ENCODE measurements at places on chromosomes 6 and 20.

GRCh38 chr6:151413372-151414145 is 22.2 kb upstream of the ZBTB2 start:
- no peak for DNase-seq

DNA sequence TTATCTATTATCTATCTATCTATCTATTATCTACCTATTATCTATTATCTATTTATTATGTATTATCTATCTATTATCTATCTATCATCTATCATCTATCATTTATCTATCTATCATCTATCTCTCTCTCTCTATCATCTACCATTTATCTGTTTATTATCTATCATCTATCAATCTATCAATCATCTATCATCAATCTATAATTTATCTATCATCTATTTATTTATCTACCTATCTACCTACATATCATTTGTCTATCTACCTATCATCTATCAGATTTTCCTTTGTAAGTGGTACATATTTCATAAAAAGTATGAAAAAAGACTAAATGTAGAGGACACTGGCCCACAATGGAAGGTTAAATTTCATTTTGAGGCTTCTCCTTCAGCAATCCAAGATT is 212.1 kb upstream of the EXOC2 start:
- no peak for DNase-seq

DNA sequence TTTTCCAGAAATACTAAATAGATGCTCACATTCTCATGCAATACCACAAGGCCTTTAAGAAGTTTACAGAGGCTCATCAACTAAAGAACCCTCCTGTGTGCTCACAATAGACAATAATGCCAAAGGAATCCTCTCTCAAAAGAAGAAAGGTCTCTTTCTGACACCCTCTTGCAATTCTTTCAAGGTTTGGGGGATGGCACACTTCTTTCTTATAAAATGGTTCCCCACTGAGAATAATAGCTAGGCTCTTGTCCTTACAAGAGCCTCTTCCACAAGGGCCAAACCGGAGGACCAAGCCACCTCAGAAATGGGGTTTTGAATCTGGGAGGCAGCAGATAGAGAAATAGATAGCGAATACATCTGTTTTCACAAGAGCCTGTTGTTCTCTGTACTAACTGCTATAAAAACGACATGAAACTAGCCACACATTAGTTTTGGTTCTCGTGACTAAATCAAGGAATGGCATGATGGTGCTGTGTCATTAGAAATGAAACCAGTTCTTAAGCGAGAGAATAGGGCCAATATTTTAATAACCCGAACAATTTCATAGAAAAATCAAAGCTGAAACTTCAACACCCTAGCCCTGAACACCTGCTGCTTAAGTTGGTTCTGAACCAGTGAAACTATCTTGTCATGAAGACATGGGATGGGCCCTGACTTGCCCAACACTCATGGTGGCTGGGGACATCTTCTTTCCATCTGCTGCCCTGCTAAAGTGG is 81.1 kb downstream of the PRDM1 start:
- no peak for DNase-seq

- DNase-seq: no peak
Measured at GRCh38 chr6:43761666-43762409, 8.2 kb upstream of the VEGFA start.

- no peak for DNase-seq
Measured at GRCh38 chr6:169830876-169831275, 79.5 kb downstream of the ERMARD start.

DNA sequence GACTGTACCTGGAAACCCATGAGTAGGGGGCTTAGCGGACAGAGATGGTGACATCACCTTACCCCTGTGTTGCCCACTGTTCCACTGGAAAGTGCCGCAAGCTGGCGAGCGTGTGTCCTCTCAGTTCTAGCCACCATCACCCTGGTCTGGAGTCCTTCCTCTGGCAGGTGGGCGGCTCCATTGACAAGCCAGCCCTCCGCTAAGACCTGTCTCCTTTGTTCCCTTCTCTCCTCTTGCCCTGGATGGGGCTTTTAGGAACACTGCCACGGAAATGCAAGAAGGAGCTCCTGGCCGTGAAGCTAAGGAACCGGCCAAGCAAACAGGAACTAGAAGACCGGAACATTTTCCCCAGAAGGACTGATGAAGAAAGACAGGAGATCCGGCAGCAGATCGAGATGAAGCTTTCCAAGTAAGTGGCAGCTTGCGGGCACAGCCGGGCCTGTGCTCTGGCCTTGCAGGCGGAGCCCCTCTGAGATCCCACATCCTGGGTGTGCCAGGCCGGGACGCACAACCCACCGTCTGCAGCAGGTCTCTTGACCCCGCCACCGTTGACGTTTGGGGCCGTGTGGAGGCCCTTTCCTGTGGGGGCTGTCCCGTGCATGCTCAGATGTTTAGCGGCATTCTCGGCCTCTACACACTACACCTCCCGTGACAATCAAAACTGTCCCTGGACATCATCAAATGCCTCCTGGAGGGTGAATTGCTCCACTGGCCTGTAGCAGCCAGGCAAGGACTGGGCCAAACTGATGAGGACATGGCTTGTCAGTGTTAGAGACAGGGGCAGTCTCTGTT is 127.5 kb downstream of the SYCP2 start:
- DNase-seq: no peak

DNA sequence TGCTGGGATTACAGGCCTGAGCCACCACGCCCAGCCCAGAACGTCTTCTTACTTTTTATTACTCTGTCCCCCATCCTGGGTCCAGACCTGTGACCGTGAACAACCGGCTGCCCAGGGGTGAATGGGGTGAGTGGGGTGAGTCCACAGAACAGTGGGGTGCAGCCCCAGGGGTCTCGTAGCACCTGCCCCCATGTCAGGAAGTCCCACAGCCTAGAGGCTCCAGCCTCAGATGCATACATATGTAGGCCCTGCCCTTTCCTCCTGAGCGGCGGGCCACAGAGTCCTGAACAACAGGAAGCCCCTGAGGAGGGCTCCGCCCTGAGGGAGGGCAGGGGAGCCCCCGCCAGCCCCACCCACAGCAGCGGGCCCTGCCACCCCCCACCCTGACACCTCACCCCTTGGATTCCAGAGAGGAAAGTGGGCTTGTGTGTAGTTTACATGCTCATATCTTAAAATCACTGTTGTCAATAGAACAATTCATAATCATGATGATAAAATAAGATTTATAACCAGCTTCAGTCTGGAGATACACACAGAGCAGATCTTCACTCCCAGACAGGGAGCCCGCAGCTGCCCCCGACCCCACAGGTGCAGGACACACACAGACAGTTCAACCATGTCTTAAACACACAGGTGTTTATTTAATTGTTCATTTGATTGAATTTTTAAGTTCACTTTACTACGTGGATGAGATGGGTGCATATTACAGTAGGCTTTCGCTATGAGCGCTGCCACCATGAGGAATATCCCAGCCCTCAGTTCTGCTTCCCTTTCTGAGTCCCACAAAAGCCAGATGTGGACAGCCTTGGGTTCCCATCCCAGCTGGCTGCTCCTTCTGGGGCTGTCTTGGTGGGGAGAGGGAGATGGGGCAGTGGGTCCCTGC is 12.4 kb upstream of the GMEB2 start:
- DNase-seq: no peak

DNA sequence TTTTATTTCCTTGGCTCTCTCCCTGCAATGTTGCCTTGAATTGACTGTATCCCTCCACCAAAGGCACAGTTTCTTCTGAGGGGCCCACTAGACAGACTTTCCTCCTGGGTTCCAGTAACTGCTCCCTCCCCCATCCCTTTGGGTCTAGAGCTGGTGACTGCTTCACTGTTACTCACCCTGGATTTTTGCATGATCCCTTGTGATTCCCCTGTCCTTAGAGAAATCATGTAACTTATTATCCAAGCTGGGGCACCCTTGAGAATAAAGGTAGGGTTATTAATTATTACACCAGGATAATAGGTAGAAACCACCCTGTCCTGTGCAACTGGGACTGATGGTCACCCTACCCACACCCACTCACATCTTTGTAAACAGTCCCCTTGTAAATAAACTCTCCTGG is 67.5 kb upstream of the FYN start:
- no peak for DNase-seq
